Naive thymus-derived CD8-positive, alpha-beta T cell (primary cell): ENCODE measurements at places on chromosomes 5 and 9.

DNA sequence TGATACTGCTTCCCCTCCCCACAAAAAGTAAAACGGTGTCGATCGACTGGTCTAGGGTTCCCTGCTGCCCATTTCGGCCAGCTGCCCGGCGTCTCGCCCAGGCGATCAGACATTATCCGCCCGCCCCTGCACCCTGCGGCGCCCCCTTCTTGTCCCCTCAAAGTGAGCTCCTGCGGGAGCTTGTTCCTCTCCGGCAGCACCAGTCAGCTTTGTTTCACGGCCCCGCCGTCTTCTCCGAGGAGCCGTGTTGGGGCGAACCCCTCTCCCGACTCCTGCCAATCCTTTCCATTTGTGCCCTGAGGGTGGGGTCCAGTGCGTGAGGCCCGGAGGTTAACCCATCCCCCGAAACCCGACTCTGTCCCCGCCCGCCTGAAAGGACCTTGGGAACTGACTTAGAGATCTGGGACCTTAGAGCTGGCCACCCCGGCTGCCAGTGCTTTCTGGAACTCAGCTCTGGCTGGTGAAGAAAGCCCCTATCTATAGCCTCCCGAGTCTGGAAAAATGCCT lies 518 bp downstream of the UBE2B start:
- DNase-seq = peak; percentile 47

DNA sequence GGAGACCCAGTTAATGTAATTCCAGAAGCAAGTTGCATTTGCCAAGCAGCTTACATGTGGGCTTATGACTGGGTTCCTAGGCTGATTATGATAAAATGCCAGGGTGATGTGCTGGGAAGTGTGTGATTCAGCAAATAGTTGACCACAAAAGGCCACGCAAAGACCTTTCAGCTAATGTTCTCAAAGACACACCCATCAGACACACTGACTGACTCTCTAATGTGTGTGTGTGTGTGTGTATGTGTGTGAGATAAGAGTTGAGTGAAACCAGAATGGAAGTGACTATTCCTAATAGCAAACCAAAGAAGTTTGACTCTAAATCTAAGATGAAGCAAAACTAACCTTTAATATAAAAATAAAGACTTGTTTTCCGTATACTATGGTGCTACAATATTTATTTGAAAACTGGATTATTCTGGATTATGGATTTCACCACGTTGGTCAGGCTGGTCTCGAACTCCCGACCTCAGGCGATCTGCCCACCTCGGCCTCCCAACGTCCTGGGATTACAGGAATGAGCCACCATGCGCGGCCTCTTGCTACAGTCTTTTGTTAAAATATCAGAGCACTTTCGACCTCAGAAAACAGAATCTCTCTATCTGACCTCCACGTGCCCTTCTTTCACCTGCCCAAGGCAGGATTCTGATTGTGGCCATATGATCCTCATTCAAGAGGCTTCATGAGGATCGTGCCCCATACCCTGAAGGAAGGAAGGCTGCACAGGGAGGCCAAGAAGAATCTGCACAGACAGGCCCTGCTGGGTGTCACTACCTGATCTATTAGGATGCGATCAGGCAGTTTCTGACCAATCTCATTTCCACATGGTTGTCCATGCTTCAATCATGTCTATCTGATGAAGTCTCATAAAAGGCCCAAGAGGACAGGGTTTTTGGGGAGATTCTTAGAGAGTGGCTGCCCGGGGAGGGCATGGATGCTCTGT lies 75.6 kb downstream of the USP20 start:
- DNase-seq = no peak

GRCh38 chr5:67234671-67235176 lies 38.1 kb upstream of the CD180 start:
- DNase-seq = no peak

DNA sequence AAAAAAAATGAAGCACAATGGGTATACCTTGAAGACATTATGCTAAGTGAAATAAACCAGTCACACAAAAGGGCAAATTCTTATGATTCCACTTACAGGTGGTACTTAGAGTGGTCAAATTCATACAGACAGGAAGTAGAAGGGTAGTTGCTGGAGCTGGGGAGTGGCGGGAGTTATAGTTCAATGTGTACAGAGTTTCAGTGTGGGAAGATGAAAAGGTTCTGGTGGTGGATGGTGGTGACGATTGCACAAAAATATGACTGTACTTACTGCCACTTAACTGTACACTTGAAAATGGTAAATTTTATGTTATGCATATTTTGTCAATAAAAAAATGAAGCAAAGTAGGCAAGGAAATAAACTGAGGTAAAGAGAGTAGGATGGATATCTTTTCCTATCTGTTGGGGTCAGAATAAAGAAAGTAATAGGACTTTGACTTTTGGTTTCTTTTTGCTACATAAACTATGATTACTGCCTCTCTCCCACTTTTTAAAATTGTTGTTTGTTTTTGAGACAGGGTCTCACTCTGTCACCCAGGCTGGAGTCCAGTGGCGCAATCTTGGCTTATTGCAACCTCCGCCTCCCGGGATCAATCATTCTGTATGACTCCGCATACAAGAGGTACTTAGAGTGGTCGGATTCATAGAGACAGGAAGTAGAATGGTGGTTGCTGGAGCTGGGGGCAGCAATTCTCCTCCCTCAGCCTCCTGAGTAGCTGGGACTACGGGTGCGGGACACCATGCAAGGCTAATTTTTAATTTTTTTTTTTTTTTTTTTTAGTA lies 4.0 kb upstream of the PSAT1 start:
- DNase-seq = peak; percentile 7

DNA sequence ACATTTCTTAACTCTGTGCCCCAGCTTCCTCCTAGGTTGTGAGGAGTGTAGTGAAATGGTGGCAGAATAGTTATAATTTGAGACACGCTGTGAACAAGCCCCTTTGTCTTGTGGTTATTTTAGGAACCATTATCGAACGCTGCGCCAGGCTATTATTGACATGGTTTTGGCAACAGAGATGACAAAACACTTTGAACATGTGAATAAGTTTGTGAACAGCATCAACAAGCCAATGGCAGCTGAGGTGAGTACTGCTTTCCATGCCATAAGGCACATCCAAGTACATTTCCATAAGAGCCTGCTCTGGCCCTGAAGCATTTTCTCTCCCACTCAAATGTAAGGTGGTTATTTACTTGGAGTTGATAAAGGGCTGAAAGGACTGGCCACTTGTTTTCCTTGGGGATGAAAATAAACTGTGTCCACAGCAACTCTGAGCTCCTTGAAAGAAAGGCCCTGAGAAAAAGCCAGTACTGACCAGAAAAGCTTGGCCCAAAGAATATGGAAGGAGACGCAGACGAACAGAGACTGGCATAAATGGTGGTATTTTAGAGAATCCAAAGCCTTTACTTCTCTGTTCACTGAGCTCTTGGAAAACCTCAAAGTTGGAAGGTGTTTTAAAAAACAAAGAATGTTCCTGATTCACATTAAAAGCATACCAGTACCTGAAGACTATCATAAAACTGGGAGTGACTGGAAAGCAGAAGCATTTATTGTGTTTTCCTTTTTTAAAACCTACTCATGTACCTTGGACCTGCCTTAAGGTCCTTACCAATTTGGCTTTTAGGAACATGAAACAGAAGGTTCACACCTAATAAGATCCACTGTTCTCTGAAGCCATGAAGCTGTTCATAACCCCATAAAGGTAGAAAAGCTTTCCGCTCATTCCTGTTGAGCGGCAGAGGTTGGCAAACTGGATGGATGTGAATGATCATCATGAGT lies 72.2 kb downstream of the WDR41 start:
- DNase-seq = no peak
